ENCODE measurements at places on chromosomes 2 and 18. TPM values are rescaled to one million over a fixed set of nuclear protein-coding genes. Genes with fewer than 3 reads are reported as not detected.

Gene ASAP2
- total RNA-seq, result 3.3 TPM

- H3K4me3 ChIP-seq, result no peak overlapping the region
- no peaks in the 10 kb centered on the region for H3K27me3 ChIP-seq
- no peaks in the 10 kb centered on the region for H3K4me1 ChIP-seq
- no peak for DNase-seq
Measured at GRCh38 chr2:204897561-204897960, 352.3 kb downstream of the PARD3B start.

Gene CD8A
- 181 TPM for total RNA-seq

DNA sequence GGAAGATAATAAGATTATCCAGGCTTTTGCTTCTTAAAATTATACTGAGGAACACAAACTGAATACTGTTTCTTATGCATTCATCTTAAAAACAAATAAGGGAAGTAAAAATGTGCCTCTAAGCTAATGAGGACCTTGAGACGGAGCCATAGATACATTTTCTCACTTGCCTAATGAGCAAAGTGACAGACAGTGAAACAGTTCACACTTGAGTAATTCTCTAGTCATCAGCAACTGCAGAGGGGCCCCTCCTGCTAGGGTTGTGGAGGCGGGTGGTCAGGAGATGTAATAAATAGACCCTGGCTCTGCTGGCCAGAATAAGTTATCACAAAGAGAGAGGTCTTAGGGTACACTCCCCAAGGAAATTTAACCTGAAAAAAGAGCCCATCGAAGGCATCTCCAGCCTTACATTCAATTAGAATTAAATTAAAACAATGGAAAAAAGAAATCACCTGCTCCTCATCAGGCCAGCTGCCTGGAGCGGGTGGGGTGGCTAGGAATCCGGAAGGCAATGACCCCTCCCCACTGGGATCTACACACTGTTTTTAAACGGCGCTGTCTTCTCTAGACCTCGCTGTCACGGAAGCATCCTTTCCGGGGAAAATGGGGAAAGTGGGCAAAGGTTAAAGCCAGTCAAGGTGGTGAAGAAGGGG lies 32.6 kb upstream of the INSIG2 start:
- no peak overlapping the region for H3K27ac ChIP-seq
- DNase-seq, result no peak
- H3K4me3 ChIP-seq, result no peak overlapping the region
- peaks cover 2% of the 10 kb centered on the region for H3K27me3 ChIP-seq

GRCh38 chr2:37549598-37549997 lies 121.8 kb downstream of the CDC42EP3 start:
- H3K27ac ChIP-seq, result no peak overlapping the region
- no peaks in the 10 kb centered on the region for H3K36me3 ChIP-seq
- DNase-seq, result no peak
- no peaks in the 10 kb centered on the region for H3K4me1 ChIP-seq

GRCh38 chr2:220000080-220000479 lies 372.6 kb downstream of the SLC4A3 start:
- H3K36me3 ChIP-seq, result no peaks in the 10 kb centered on the region
- no peak overlapping the region for H3K27ac ChIP-seq
- DNase-seq, result no peak
- peaks cover 5% of the 10 kb centered on the region for H3K4me1 ChIP-seq
- H3K4me3 ChIP-seq, result no peak overlapping the region

DNA sequence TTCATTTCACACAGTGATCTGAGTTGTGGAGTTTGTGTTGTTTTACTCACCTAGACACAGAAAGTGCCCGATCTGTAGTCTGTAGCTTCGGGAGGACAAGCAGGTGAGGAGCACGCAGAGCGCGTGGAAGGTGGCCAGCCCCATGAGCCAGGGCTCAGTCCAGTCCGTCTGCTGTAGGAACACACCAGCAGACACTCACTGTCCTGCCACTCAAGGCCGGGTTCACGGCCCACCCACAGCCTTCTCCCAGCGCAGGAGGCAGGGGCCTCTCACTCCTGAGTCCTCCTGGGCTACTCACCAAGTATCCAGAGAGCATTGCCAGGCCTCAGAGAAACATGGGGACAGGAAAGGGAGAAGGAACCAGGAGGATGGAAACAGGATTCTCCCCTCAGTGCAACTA lies 1.7 kb downstream of the TMEM18 start:
- H3K27ac ChIP-seq, result no peak overlapping the region
- H3K27me3 ChIP-seq, result no peaks in the 10 kb centered on the region
- peaks cover 17% of the 10 kb centered on the region for H3K4me1 ChIP-seq
- DNase-seq, result no peak
- peaks cover 22% of the 10 kb centered on the region for H3K36me3 ChIP-seq

DNA sequence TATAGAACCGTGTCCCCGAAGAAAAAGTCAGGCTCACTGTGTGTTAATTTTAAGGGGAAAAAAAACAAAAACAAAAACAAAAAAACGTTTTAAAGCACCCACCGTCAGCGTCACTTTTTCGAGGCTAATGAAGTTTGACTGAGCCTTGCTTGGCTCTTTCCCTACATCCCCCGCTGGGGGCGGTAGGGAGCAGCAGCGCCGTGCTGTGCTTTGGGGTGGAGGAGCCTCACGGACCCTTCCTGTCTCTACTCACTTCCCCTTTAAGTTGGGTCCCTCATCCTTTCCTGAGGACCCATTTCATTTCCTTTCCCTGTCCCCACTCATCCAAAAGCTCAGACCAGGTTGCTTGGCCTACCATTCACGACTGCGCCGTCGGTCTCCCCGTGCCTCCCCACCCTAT lies 82.8 kb upstream of the RPL31 start:
- H3K4me3 ChIP-seq, result no peak overlapping the region
- H3K36me3 ChIP-seq, result no peaks in the 10 kb centered on the region
- DNase-seq, result no peak
- peaks cover 7% of the 10 kb centered on the region for H3K4me1 ChIP-seq
- H3K27ac ChIP-seq, result no peak overlapping the region

- H3K36me3 ChIP-seq, result no peaks in the 10 kb centered on the region
- no peaks in the 10 kb centered on the region for H3K27me3 ChIP-seq
Measured at GRCh38 chr18:49137093-49137492, 186.3 kb upstream of the SMAD7 start.

- H3K27me3 ChIP-seq, result no peaks in the 10 kb centered on the region
- no peaks in the 10 kb centered on the region for H3K4me1 ChIP-seq
- no peaks in the 10 kb centered on the region for H3K36me3 ChIP-seq
- H3K4me3 ChIP-seq, result no peak overlapping the region
Measured at GRCh38 chr2:37527361-37527760, 144.1 kb downstream of the CDC42EP3 start.

- H3K4me3 ChIP-seq, result no peak overlapping the region
- no peaks in the 10 kb centered on the region for H3K4me1 ChIP-seq
- peaks cover 55% of the 10 kb centered on the region for H3K36me3 ChIP-seq
- no peak overlapping the region for H3K27ac ChIP-seq
- no peaks in the 10 kb centered on the region for H3K27me3 ChIP-seq
Measured at GRCh38 chr18:210733-211132, 52.4 kb downstream of the USP14 start.

GRCh38 chr18:63686871-63687270 lies 15.9 kb upstream of the SERPINB11 start:
- no peak overlapping the region for H3K4me3 ChIP-seq
- no peaks in the 10 kb centered on the region for H3K36me3 ChIP-seq
- no peaks in the 10 kb centered on the region for H3K4me1 ChIP-seq
- H3K27ac ChIP-seq, result no peak overlapping the region
- no peaks in the 10 kb centered on the region for H3K27me3 ChIP-seq

Gene TWIST2
- total RNA-seq, result 1.2 TPM

DNA sequence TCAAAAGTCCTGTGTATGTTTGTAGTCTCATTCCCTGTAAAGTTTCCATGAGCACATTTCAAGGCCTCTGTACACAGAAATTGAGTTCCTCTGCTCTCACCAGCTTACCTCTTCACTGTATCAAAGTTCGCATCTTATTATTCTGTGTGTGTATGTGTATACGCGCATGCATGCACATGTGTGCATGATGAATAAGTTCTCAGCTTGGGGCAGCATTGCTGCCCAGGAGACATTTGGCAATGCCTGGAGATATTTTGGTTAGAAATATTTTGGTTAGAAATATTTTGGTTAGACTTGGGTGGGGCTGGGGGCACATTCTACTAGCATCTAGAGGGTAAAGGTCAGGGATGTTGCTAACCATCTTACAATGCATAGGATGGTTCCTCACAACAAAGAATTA lies 23.4 kb downstream of the TCF7L1 start:
- H3K4me1 ChIP-seq, result no peaks in the 10 kb centered on the region
- H3K4me3 ChIP-seq, result no peak overlapping the region
- H3K27ac ChIP-seq, result no peak overlapping the region
- H3K36me3 ChIP-seq, result no peaks in the 10 kb centered on the region
- H3K27me3 ChIP-seq, result no peaks in the 10 kb centered on the region

Gene PTPRN
- 0.14 TPM for total RNA-seq

DNA sequence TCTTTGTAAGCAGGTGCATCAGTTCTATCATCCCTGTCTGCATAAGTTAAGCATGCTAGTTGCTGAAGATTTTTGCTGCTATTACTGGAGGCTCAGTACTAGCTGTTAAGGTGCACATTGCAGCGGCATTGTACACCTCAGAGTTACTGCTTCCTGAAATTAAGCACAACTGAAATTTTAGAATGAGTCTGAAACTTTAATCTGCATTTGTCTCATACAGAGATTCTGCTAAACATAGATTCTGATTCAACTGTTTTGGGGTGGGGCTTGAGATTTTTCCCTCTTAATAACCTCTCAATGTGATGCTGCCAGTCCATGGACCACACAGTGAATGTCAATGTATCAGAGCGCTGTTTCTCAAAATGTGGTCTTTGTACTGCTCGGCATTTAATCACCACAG lies 585.7 kb upstream of the GCFC2 start:
- no peaks in the 10 kb centered on the region for H3K4me1 ChIP-seq
- no peaks in the 10 kb centered on the region for H3K36me3 ChIP-seq
- no peaks in the 10 kb centered on the region for H3K27me3 ChIP-seq

DNA sequence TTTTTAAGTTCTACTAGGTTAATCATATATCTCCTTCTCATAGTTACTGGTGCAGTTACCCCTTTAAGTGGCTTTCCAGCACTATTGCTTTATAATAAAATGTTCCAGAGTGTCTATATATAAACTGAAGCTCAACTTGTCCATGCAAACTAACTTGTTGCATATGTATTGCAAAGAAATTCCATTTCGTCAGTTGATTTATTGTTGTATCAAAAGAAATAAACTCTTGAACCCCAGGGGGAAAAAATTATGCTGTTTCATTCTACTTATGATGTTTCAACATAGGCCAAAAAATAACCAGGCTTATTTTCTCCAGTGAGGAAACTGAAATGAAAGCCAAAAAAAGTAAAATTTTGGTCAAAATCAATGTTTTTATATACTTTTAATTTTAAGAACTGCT lies 491.9 kb downstream of the NR4A2 start:
- no peak for DNase-seq
- H3K27ac ChIP-seq, result no peak overlapping the region
- no peaks in the 10 kb centered on the region for H3K4me1 ChIP-seq
- H3K36me3 ChIP-seq, result no peaks in the 10 kb centered on the region
- no peak overlapping the region for H3K4me3 ChIP-seq

Measured in thymus (tissue), 14 donors.